ENCODE measurements at places on chromosomes 6 and 20. TPM values are rescaled to one million over a fixed set of nuclear protein-coding genes. Genes with fewer than 3 reads are reported as not detected.

DNA sequence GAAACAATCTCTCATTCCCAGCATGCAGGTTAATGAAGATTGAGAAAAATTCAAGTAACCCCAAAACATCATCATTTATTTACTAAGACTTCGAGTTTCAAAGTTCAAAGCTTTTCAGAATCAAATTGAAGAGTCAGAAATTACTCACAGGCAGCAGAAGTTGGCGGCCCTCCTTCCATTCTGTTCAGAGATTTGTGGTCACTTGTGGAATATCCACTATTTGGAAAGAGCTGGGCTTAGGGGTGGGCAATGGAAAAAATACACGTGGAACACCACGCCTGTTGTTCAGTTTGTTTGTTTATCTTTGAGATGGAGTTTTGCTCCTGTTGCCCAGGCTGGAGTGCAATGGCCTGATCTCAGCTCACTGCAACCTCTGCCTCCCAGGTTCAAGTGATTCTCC is 108.6 kb upstream of the NAA20 start:
- DNase-seq, result no peak
- H3K4me1 ChIP-seq, result no peaks in the 10 kb centered on the region
- H3K36me3 ChIP-seq, result no peaks in the 10 kb centered on the region
- H3K27ac ChIP-seq, result no peak overlapping the region

DNA sequence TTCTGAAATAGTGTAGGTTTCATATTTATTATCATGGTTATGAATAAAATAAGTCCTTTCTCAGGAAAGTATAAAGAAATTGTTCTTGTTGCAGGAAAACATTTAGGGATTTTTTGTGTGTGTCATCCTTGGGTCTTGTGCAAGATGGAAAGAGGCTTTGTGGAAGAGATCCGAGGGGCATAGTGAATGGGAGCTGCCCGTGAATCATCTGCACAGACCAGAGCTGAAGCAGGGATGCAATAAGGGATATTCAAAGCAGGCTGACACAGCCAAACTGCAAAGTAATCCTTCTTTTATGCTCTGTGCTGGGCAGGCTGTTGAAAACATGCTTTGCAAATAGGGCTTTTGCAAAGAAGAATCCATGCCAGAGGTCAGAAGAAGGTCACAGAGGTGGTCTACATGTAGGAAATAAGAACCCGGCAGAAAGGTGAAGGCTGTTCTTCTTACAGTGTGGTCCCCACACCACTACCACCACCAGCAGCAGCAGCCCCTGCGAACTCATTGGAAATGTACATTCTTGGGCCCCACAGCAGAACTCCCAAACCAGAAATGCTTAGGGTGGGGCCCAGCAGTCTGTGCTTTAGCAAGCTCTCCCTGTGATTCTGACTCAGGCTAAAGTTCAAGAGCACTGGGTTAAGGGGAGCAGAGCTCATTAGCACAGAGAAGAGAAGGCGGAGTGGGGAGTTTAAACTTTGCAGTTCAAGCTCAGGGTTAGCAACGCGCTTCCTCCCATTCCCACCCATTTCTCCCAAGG is 237.6 kb downstream of the QKI start:
- H3K36me3 ChIP-seq, result no peaks in the 10 kb centered on the region
- H3K27ac ChIP-seq, result no peak overlapping the region
- DNase-seq, result no peak
- no peaks in the 10 kb centered on the region for H3K4me1 ChIP-seq

DNA sequence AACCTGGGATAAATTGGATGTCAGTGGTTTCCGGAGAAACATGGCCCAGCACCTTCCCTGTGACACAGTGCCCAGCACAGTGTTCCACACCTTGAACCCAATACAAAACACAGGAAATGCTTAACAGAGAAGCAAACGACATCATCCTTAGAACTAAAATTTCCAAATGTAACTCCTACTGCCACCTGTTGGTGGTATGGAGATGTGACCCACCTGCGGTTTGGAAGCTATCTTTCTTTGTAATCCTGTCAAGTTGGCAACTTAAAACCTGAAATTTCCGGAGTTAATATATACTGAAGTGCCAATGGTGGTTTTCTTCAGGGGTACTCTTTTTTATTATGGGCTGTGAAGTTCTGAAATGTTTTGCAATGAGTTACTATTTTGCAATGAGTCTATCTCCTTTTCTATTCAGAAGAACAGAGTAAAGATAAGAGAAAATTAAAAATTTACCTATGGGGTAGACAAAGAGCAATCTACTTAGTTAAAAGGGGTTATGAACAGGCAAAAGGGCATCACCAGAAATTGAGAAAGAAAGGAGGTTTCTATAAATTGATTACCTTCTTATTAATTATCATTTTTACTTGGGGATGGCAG is 658.8 kb downstream of the PTPRT start:
- H3K27me3 ChIP-seq, result no peaks in the 10 kb centered on the region
- no peak overlapping the region for H3K27ac ChIP-seq
- no peaks in the 10 kb centered on the region for H3K4me1 ChIP-seq
- no peak overlapping the region for H3K4me3 ChIP-seq
- no peak for DNase-seq

DNA sequence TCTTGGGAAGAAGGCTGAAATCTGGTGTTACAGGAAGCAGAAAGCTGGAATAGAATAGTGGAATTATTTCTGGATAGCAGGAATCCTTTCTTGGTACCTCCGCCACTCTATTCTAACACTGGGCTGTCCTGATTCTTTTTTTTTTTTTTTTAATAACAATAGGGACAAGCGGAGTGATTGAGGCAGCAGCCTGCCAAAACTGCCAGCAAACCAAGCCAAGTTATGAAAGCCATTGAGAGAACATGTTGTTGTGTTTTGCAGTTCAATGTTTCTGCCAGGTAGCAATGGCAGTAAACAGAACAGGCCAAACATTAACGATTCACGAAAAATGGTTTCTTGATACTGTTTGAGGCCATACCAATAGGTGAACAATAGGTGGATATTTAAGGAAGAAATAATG is 47.1 kb downstream of the SLC26A8 start:
- no peak overlapping the region for H3K27ac ChIP-seq
- no peak overlapping the region for H3K4me3 ChIP-seq
- H3K4me1 ChIP-seq, result peaks cover 8% of the 10 kb centered on the region

DNA sequence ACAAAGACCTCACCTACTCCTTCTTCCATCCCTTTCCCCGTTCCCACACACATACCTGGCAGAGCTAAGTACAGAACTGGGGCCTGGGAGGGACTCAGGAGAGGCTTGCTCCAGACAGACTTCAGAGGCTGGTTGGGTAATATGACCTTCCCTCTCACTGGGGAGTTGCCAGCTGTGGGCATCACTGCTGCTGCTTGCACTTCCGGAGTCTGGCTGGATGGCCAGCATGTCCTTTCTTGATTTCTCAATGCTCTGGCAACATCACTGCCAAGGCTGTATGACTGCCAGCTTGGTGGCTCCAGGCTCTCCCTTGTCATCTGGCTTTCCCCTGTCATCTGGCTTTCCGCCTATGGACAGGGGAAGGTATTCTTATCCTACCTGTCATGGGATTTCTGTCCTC is 47.8 kb downstream of the CDH22 start:
- DNase-seq, result no peak
- H3K4me3 ChIP-seq, result no peak overlapping the region
- no peak overlapping the region for H3K27ac ChIP-seq

DNA sequence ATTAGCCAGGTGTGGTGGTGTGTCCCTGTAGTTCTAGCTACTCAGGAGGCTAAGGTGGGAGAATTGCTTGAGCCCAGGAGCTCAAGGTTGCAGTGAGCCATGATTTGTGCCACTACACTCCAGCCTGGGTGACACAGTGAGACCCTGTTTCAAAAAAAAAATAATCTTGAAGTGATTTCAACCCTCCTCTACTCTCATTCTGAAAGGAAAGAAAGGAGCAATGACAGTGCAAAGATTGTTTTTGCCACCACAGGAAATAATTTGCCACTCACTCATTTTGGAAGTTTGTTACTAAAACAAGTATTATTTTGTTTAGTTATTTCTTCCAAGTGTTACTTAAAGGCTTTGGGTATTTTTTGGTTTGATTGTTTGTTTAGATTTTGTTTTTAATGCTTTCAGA is 45.6 kb downstream of the BLTP3A start:
- H3K4me1 ChIP-seq, result peaks cover 8% of the 10 kb centered on the region
- H3K36me3 ChIP-seq, result peaks cover 26% of the 10 kb centered on the region
- H3K4me3 ChIP-seq, result no peak overlapping the region
- H3K27me3 ChIP-seq, result no peaks in the 10 kb centered on the region
- peak overlapping the region; percentile 5 for H3K27ac ChIP-seq
- no peak for DNase-seq

GRCh38 chr6:34231566-34232336 is 4.9 kb upstream of the HMGA1 start:
- H3K27me3 ChIP-seq, result no peaks in the 10 kb centered on the region
- peaks cover 31% of the 10 kb centered on the region for H3K4me1 ChIP-seq
- peaks cover 1% of the 10 kb centered on the region for H3K36me3 ChIP-seq

DNA sequence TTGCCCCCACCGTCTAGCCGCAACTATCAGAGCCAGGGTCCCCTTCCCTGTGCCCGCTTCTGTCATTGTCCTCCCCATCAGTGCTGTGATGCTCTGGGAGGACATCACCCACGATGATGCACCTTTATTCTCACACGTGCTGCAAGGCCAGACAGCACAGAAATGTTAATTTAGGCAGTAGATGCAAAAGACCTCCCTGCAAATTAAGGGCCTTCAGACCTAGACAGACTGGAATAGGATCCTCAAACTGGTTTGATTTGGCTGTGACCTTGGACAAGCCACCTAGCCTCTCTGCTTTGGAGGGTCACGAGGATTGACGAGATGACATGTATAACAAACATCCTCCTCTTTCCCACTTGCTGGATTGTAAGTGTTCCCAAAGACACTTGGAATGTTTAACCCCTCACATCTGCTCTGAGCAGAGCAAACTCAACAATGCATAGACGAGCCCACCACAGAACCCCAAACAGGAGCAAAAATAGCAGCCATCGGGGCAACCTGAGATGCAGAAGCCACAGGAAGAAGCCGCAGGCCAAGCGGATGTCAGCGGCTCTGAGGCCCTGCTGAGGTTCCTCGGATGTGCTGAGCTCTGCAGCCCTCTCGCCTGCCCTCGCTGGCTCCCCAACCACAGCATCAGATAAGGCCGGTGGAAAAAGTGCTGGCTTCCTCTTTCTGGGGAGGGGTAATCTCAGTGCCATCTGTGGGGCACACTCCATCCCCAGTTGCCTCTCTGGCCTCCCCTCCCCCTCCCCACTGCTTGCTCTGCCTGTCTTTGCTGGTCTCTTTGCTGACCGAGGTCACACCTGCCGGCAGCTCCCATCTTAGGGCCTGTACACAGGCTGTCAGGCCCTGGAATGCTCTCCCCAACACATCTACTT is 35.3 kb downstream of the TOX2 start:
- peak; percentile 88 for DNase-seq
- H3K4me1 ChIP-seq, result peaks cover 60% of the 10 kb centered on the region
- H3K27ac ChIP-seq, result peak overlapping the region; percentile 50
- peak overlapping the region; percentile 11 for H3K4me3 ChIP-seq
- peaks cover 31% of the 10 kb centered on the region for H3K27me3 ChIP-seq

DNA sequence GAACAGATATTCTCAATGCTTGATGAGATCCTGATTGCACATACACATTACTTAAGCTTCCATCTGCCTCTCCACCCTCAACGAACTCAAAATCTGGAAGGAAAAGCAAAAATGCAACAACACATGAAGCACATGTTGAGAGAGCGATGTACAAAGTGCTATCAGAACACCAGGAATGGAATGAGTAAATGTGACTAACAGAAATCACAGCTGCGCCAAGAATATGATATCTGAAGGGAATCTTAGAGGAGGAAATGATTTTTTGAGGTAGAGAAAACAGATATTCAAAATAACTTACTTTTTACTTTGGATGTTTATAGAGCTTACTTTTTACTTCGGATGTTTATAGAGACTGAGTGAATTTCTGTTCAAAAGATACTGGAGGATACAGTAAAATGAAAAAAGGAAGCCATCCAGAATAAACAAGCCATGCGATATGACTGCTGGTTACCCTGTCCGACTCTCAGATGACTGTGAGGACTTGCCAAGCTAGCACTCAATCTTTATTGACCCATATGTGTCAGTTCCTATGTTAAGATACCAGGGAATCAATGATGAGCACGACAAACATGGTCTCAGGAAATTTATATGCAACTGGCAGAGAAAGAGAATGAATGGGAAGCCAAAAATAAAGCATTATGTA is 102.0 kb downstream of the SMLR1 start:
- H3K27ac ChIP-seq, result no peak overlapping the region
- no peak overlapping the region for H3K4me3 ChIP-seq
- H3K4me1 ChIP-seq, result no peaks in the 10 kb centered on the region
- no peaks in the 10 kb centered on the region for H3K27me3 ChIP-seq
- no peaks in the 10 kb centered on the region for H3K36me3 ChIP-seq
- DNase-seq, result no peak

GRCh38 chr6:148128014-148128730 is 214.5 kb upstream of the SASH1 start:
- H3K27ac ChIP-seq, result no peak overlapping the region
- H3K36me3 ChIP-seq, result no peaks in the 10 kb centered on the region
- H3K4me1 ChIP-seq, result no peaks in the 10 kb centered on the region
- H3K4me3 ChIP-seq, result no peak overlapping the region

Gene TAGAP
- 40.1 TPM for total RNA-seq

Gene WFDC10B
- not detected for total RNA-seq

Gene MCCD1
- not detected for total RNA-seq

Gene ID4
- total RNA-seq, result not detected

All from activated CD4-positive, alpha-beta memory T cell treated with anti-CD3 and anti-CD28 coated beads for 36 hours (primary cell).